ENCODE measurements at places on chromosomes 11 and 22.

GRCh38 chr22:46579751-46580449 is 40.3 kb upstream of the GRAMD4 start:
- no peak for DNase-seq

DNA sequence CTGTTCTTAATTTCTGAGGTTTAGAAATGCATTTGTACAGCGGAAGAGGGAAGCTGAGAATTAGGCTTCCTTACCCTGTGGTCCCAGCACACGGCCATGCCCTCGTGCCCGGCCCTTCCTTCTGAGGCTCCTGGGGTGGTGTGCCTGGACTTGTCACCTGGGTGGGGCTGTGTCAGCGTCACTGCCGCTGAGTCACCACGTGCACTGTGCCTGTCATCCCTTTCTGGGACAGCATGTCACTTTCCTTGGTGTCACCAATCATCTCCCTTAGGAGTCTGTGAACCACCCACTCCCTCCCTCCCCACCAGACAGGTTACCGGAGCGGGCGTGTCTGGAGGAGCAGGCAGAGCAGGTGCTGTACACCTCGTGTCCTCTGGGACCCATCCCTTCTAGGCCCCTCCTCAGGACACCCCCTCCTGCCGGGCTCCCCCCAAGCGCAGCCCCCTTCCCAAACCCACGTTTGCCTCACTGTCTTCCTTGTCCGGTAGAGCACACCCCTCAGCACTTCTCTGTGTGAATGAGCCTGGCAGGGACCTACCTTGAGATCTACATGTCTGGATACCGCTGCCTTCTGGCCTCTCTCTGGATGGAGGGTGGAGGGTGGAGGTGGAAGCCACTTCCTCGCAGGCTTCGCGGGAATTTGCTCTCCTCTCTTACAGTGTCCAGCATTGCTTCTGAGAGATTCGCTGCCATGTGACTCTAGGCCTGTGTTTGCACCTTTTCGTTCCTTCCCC is 367.6 kb downstream of the TBC1D22A start:
- no peak for DNase-seq

DNA sequence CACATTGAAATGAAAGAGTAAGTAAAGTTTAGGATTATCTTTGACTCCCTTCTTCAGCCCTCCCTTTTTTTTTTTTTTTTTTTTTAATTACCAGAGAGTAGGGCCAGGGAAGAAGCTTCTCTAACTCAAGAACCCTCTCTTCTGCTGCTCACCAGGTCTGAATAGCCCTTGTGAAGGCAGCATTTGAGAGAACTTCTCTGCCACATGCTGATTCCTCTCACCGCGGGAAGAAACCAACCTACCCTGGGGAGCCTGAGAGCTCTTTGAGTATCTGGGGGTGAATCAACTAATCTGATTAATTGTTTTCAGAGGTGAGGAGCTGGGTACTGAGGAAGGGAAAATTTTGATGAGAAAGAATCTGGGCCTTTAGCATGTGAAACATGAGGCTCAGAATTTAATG is 434.5 kb upstream of the CCDC90B start:
- no peak for DNase-seq

- DNase-seq: no peak
Observed at GRCh38 chr11:56705784-56706396, 7.0 kb downstream of the OR9G1 start.

DNA sequence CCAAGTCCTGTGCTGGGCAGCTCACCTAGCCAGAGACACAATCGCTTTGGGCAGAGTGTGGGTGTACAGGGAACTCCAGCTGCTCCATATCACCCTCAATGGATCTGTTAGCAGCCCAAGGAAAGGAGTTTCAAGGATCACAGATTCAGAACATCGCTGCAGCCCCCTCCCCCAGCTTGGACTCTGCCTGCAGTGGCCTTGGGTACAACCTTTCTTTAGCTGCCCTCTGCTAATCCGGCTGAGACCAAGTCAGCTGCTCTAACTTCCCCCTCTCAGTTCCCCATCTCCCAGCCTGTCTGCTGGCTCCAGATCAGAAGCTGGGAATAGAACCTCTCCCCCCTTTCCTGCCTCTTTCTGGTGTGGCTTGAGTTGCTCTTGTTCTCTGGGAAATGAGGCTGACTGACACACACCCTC is 1.3 kb downstream of the TMEM86A start:
- DNase-seq: no peak

DNA sequence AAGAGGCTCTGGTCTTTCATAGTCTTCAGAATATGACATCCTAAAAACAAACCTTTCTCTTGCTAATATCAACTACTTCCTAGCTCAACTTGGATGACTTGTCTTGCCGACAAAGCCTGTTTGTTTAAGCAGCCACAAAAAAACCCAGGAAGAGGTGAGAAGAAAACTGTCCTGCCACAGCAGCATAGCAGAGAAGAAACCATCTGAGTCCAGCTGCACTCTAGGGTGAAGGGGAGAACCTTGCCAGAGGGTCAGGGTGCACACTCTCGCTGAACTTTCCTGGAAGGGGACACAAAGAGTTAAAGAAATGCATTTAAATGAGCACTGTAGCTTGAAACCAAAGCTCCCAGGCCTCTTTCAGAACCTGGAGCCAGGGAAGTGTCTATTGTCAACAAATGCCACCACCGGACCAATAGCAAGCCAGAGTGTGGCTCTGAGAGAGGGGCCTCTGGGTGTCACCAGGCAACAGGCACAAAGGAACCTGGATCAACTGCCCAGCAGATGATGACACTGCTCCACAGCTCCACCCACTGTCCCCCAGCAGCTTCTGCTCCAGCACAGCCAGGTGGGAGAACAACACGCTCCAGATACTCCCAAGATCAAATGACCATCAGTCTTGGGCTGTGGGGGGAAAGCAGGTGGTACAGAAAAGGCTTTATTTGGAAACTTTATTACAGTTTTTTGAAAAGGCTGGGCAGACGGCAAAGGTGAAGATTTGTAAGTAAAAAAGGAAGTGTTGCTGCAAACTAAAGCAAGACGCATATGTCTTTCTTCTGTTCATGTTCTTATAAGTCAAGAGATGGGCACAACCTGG is 105.7 kb downstream of the RASSF10 start:
- peak; percentile 95 for DNase-seq

DNA sequence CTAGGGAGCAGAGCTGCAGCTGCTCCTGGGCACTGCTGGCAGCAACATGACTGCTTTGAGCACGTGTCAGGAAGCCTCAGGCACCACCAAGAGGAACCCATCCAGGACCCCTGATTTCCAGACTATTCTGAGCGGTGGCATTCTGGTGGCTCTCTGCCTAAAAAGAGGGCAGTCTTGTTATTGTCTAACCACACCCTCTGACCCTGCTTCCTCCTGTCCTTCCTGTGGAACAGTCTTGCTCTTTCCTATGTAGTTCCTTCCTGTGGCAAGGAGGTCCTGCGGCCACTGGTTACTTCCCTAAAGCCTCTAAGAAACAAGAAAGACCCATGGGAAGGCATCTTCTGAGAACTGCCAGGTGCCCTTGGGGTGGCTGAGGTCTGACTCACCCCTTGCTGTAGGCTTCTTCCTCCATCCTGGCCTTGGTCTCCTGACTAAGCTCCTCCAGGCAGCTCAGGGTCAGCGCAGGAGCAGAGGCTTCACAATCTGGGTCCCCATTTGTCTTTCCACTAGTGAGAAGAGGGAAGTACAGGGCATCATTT is 13.1 kb upstream of the LYVE1 start:
- no peak for DNase-seq

DNA sequence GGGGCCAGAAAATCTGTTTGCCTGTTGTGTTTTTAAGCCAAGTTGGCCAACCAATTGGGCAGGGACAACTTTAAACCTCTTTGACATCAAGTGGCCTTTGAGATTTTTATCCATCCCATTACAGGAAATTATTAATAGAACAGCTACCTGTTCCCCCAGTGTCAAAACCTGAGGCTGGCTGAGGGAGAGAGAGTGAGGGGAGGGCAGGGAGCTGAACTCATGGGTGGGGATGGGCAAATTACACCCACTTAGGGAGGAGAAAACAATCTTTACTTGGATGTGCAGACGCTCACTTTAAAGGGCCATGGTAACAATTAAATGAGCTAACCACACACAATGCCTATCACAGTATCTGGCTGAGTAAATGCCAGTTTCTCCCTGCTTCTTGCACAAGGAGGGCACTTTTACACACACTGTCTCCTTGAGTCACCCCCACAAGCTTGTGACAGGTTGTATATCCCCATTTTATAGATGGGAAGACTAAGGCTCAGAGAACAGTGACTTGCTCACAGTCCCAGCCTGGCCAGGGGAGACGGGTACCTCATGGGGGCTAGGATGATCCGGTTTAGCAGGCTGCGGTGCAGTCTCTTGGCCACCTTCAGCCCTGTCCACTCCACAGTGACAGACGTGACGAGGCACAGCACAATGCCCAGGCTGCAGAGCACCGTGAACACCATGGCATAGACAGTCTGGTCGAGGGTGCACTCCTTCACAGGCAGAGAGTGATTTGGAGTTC is 17.8 kb upstream of the KCNJ11 start:
- no peak for DNase-seq

- DNase-seq: no peak
Observed at GRCh38 chr11:113255096-113255495, 59.3 kb upstream of the TTC12 start.

- DNase-seq: no peak
Observed at GRCh38 chr22:45785458-45785857, 113.8 kb downstream of the ATXN10 start.

GRCh38 chr11:96306933-96307775 is 35.8 kb downstream of the MAML2 start:
- no peak for DNase-seq

DNA sequence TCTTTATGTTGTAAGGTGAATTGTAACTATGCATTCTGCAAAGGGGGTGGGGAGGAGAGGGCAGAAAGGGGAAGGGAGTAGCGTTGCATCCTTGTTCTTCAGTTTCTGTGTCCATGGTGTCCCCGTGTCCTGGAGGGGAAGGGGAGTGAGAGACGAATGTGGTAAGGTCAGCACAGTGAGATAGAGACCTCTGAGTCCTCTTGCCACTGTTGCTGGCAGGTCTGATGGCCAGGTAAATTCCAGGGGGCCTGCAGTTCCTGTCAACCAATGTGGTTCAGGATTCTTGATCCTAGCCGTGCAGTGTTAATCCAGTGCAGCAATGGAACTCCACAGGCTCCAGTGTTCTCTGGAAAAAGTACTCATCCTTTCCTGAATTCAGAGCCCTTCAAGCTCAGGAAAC is 14.6 kb upstream of the ADSL start:
- no peak for DNase-seq

GRCh38 chr22:38298312-38299005 is 18.8 kb downstream of the CSNK1E start:
- DNase-seq: no peak

DNA sequence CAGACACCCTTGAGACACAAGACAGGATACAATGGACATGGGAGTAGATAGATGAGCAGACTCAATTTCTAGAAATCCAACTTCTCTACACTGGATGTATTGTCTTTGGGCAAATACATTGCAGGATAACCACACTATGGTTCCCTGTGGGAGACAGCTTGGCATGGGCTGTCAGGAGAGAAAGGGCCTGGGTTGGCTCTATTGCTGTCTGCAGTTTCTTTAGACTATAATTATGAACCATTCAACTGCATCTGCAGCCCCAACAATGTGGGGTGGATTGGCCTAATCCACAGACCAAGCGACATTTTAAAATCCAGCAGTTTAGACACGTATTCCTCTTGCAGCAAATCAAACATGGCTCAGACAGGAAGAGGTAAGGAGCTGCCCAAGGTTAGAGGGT is 60.3 kb downstream of the ETS1 start:
- DNase-seq: no peak

DNA sequence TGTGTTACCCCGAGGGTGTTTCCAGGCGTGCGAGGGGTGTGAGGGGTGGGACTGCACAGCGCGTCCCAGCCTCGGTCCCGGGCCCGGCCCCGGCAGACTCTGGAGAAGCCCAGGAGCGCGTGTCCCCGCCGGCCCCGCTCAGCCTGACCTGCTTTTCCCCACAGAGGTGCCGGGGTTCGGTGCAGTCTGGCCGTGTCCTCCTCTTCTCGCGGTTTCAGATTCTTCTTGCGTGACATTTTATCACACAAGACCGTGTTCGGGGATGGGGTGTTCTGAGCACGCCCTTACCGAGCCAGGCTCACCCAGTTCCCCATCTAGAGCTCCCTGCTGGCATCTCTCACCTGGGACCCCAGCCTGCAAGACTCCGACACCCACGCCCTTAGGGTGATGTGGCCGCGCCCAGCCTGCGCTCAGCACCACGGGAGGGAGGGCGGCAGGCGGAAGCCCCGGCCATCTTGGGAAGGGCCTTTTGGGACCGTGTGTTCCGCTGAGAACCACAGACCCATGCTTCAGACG is 775.6 kb downstream of the BRD1 start:
- no peak for DNase-seq

DNA sequence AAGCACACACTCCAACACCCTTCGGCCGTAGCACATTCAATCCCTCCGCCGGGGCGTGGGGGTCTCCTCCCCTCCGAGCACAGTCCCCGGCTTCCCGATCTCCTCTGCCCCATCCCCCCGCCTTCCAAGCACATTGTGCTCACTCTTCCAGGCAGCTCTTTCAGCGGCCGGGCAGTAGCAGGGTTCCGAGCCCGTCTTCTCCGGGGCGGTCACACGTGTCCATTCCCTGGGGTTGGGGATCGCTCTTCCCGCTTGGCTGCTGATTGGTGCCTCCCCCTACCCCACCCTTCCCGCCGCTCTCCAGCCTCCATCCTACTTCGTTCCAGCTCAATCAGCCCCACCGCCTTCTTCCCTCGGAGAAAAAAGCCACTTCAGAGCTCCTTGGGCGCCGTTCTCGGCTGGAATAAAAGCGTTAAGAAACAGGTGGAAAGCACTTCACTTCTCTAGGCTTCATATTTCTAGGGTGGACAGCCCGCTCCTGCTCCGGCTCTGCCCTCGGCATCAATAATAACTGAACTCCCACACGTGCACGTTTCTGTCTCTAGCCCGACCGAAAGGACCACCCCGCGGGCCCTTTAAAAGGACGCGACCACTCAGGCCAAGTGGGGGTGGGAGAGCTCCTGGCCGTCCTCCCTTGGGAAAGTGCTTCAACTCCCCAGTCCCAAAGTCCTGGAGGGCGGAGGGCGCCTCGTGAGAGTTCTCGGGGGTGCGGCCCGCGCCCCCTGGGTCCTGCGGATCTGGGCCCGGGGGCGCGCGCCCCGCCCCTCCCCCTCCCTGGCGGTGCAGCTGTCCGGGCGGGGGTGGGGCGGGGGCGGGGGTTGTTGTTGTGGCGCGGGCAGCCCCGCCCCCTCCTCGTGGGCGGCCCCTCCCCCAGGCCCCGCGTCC is 464 bp upstream of the CECR2 start:
- DNase-seq: peak; percentile 64

DNA sequence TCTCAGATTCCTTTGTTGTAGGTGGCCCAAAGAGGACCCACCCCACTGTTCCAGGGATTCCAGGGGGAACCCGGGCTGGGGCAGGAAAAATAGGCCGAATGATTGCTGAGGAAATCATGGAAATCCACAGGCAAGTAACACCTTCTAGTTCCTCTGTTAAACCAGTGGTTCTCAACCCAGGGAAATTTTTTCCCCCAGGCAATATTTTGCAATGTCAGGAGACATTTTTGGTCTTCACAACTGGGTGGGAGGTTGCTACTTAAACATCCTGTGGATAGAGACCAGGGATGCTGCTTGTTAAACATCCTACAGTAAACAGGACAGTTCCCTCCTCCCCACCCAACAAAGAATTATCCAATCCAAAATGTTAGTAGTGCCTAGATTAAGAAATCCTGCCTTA is 84.7 kb downstream of the BTBD10 start:
- DNase-seq: no peak
